Posterior cingulate gyrus (tissue), 11 donors: ENCODE measurements at places on chromosomes 7 and 10.

DNA sequence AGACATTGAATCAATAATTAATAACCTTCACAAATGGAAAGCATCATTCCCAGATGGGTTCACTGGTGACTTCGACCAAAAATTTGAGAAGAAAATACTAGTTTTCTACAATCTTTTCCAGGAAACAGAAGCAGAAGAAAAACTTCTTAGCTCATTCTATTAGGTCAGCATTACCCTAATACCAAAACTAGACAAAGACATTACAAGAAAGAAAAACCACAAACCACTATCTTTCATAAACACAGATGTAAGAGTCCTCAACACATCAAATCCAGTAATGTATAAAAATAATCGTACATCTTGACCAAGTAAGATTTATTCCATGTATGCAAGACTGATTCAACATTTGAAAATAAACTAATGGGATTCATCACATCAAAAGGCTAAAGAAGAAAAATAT, 64.0 kb upstream of the CDK1 start:
- DNase-seq, result no peak

- DNase-seq, result peak; percentile 97
Observed at GRCh38 chr7:5423976-5424748, 528 bp upstream of the TNRC18 start.

DNA sequence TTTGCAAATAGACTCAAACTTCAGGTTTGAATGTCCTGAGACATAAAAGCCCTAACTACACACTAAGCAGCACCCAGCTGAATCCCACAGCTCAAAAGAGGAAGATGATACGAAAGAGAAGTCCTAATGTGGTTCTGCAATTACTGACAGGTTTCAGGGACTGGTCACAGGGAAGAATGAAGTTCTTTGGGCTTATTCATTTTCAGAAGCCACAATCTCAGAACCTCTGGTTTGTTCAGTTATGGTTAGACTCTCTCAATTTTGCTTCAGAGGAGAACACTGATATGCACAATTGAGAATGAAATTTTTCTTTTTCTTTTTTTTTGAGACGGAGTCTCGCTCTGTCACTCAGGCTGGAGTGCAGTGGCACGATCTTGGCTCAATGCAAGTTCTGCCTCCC, 94.6 kb upstream of the FAM180A start:
- no peak for DNase-seq

DNA sequence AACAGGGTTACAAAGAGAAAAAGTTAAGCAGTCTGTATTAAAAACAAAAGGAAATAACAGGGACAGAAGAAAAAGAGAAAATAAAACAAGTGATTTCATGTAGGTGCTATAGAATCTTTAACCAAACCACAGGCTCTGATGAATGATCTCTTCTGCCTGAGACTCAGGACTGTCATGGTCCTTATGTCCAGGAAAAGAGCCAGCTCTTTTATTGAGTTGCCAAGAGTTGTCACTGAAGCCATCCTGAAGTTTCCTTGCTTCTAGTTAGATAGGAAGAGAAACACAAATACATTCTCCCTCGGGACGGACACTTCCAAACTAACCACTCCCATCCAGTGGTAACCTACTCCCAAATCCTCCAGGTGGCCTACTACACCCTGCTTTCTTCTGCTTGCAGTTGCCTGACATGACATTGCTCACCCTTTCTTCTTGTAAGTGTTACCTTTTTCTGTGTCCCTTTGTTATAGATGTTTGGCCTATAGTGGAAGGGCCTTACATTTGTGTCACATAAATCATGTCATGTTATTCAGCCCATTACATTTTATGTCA, 346.7 kb downstream of the NRG3 start:
- no peak for DNase-seq

DNA sequence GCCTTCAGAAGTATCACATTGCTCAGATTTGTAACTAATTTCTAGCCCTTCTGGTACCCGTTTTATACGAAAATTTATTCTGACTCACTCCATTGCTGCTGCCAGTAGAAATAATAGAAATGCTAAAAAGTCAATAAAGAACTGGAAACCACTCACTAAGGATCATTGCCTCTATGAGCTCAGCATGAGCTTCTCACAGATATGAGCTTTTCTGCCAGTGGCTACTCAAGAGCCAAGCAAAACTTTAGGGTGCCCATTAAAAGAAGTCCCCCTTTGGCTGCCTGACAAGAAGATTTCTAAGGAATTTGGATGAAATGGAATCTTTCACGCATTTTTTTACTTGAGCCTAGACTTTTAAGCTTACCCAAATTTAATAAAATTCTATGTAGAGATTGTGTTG, 52.5 kb downstream of the GPR37 start:
- DNase-seq, result no peak

GRCh38 chr10:90417476-90418210, 440.2 kb downstream of the HTR7 start:
- no peak for DNase-seq

DNA sequence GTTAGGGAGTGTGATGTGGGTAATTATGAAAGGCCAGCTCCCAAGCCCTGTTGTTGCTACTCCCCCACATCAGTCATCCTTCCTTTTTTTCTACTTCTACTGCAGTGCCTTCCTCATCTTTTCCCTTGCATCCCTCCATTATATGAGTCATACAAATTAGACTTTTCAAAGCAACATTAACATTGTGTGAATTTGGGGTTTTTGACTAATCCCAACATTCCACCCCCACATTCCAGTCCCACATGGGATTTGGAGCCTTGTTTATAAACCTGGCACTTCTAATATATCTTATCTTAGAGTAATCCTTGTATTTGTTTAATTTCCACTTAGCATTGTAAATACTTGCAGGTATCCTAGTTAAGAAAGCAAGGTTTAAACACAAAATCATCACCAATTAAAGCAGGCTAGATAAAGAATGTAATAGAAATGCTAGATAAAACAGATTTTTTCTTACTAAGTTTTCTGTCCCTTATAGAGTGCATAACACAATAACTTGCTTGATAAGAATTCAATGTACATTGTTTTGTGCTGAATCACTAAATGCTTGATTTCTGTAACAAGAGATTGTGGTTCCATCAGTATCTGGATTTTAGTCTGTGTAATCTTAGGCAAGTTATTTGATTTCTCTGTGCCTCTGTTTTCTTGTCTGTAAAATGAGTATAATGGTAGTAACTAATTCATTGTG, 165.8 kb downstream of the CFTR start:
- DNase-seq, result no peak

DNA sequence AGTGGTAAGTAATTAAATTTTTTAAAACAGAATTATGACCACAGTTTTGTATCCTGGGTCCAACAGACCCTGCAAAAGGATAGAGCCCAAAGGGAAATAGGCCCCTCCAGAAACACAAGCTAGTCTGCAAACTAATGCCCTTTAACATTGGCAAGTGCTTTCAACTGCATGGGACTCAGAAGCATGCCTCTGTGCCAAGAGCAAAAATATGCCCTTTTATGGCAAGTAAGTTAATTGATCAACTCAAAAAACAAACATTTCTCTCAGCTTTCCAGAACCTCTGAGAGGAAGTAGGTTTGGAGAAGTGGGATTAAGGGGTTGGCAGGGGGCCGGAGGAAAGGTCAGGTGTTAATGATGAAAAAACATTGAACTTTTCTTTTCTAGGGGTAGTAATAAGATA, 186.6 kb upstream of the PRSS1 start:
- DNase-seq, result no peak

GRCh38 chr7:150405584-150406311, 26.6 kb downstream of the ZNF775 start:
- DNase-seq, result no peak

DNA sequence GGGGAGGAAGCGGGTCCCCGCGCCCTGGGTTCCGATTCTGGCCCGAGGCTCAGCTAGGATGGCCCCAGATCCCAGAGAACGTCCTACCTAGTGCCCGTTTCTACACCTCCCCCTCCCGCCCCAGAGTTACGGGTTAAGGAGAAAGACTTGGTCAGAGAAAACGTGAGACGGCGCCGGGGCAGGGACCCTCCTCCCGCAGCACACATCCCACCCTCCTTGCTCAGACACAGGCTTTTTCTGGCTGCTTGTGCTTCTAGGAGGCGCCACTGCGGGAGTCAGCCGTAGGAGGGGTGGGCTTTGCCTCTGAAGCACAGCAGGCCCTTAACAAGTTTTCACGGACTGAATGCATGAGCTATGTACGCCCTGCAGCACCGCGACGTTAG, 104.9 kb upstream of the LEP start:
- no peak for DNase-seq

- DNase-seq, result no peak
Observed at GRCh38 chr7:115066050-115066449, 144.2 kb downstream of the MDFIC start.

DNA sequence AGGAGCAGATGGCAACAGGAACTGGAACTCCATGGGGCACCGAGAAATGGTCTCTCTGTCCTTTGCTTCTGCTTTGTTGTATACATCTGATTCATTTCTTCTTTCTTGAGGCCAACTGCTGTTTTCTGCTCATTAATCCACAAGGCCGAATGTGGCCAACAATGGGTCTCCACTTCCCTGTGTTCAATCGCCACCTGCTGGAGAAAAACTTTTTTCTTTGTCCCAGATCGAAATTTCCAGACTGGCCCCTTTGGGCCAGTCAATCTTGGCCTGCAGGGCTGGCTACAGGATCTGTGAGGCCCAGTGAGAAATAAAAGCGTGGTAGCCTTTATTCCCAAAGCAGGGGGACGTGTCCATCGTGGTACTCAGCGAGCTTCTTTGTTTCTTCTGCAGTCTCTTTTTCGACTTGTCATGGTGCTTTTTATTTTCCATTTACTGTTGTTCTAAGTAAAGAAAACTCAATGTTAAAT, 58.8 kb downstream of the PARP12 start:
- DNase-seq, result no peak

DNA sequence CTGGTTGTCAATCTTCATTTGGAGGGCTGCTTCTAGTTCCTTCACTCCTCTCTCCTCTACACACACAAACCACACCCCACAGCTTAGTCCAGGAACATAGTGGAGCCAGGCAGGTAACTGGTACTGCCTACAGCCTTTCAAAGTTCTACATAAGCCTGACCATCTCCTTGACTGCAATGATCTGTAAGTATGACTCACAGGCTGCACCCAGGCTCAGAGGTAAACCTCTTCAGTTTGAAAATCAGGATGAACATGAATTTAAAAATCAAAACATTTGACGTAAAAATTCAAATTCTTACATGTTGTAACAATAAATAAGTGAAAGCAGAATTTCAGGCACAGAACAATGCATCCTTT, 68.7 kb upstream of the C10orf120 start:
- DNase-seq, result no peak
